ENCODE measurements at places on chromosomes 4 and X. TPM values are rescaled to one million over a fixed set of nuclear protein-coding genes. Genes with fewer than 3 reads are reported as not detected.

Gene JADE3
- total RNA-seq: 11.2 TPM

Gene BMP15
- total RNA-seq: not detected

Gene VCX2
- total RNA-seq: not detected

GRCh38 chrX:41412261-41413081 is 34.7 kb upstream of the NYX start:
- DNase-seq: peak; percentile 41

GRCh38 chrX:110853610-110854009 is 58.0 kb upstream of the CHRDL1 start:
- DNase-seq: no peak

- DNase-seq: no peak
Measured at GRCh38 chr4:15883610-15884243, 54.8 kb downstream of the FGFBP1 start.

GRCh38 chrX:49278081-49278480 is 8.5 kb downstream of the PPP1R3F start:
- DNase-seq: no peak
